Stimulated activated CD4-positive, alpha-beta T cell treated with anti-CD3 and anti-CD28 coated beads, Interleukin-2, amount 100 ng/mL, for 4 hours (primary cell): ENCODE measurements at places on chromosomes 1 and 21.

GRCh38 chr1:114219172-114219868, 65.7 kb upstream of the SYT6 start:
- no peak for DNase-seq

DNA sequence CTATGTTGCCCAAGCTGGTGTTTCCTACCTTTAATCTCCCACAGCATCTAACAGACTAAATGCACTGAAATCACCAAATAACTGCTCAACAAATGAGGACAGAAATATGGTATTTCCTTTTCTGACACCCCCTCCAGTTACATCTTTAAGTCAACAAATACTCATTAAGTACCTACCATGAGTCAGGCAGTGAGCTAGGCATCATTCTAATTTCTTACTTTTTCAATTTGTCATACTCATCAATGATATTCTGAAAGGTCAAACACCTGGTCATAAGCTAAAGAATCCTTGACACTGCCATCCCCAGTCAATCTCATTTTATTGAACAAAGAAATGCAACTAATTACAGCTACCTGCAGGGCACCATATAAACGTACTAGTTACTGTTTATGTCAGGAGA, 36.6 kb downstream of the LUZP1 start:
- no peak for DNase-seq

DNA sequence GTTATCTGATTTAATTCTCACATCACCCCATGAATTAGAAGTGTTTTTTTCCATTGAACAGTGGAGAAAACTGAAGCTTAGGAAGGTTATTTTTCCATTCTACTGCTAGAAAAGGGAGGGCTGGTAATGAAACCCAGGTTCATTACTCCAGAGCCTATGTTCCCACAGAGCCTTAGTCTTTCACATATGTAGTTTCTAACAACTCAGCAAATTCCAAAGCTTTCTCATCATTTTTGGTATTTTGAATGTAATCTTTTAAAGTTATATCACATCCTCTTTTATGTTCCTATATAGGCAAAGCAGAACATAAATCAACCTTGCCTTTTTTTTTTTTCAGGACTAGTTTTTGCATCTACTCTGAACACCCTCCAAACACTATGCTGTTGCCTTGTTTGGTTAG, 131.9 kb upstream of the BEND5 start:
- DNase-seq = no peak

DNA sequence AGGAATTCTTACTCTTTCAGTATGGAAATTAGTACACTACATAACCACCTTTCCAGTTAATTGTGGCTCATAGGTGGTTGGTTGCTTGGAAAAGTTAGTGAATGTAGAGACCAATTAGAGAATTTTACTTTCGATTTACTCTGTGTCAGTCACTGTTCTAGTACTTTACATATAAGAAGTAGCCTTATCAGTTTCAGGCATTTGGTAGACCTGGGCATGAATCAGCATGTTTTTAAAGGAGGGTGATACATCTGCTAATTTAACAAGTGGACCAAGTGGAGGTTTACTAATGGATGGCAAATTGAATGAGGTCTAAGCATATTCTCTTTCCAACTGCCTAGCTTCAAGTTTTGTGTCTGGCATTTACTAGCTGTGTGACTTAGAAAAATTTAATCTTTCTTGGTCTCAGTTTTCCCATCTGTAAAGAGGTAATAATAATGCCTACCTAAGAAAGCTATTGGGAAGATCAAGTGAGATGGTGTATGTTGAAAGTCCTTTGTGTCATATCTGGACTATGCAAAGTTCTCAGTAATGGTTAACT, 1158.6 kb downstream of the PLA2G4A start:
- DNase-seq = no peak

GRCh38 chr1:221274373-221274772, 395.1 kb downstream of the HLX start:
- DNase-seq = no peak

GRCh38 chr1:87869567-87869966, 540.9 kb downstream of the LMO4 start:
- DNase-seq = no peak

GRCh38 chr21:42654913-42655795, 1.7 kb downstream of the PDE9A start:
- DNase-seq = no peak

- no peak for DNase-seq
Observed at GRCh38 chr1:157304271-157304670, 166.1 kb upstream of the ETV3 start.

DNA sequence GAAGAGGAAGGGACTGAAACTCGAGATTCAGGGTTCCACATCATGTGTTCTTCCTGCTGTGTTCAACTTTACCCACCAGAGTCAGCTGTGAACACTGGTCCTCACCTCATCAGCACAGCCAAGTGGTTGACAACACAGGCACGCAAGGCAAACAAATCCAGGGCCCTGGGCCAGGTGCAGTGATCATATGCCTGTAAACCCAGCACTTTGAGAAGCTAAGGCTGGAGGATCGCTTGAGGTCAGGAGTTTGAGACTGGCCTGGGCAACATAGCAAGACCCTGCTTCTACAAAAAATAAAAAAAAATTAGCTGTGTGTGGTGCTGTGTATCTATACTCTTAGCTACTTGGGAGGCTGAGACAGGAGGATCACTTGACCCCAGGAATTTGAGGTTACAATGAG, 8.4 kb upstream of the XKR8 start:
- DNase-seq = no peak

GRCh38 chr1:228287541-228288425, 79.9 kb downstream of the OBSCN start:
- no peak for DNase-seq

DNA sequence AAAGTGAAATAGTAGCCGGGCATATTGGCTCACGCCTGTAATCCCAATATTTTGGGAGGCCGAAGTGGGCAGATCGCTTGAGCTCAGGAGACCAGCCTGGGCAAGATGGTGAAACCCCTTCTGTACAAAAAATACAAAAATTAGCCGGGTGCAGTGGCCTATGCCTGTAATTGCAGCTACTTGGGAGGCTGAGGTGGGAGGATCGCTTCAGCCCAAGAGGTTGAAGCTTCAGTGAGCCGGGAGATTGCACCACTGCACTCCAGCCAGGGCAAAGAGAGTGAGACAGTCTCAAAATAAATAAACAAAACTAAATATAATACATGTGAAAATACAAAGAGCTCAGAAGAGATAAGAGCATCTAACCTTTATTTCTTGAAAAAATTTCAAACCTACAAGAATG, 2.3 kb upstream of the MSTO1 start:
- no peak for DNase-seq

DNA sequence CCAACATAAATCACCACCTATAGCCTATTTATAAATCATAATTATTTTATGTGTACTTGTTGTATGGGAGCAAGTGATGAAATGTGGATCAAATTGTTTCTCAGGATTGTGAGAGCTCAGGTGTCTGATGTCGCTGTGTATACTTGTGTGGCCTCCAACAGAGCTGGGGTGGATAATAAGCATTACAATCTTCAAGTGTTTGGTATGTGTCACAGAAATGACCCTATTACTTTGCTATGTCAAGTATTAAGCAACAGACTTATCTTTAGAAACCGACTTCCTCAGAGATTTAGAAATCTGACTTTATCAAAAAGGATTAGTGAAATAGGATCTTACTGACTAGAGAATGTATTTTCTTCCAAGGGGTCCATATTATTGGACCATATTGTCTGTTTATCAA, 280.9 kb downstream of the TPR start:
- DNase-seq = no peak
